CD4-positive, alpha-beta T cell treated with Interleukin-10 for 1 hour (primary cell): ENCODE measurements at places on chromosomes 11 and 22.

DNA sequence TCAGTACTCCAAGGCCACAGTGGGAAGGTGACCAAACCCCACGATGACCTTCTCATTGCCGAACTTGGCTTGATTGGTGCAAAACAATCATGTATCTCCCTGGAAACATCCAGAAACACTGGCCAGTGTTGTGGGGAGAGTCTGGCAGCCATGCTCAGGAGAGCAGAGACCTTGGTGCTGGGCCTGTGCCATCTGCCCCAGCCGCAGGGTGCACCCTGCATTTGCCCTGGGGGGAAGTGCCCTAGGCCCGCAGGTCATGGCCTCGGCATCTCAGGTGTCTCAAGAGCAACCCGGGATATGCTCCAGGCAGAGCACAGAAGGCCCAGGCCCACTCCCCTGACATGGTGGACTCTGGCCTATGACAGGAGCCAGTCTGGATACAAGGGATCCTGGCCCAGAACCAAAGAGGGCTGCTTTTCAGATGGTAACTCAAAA lies 23.7 kb downstream of the ARVCF start:
- no peak for DNase-seq

DNA sequence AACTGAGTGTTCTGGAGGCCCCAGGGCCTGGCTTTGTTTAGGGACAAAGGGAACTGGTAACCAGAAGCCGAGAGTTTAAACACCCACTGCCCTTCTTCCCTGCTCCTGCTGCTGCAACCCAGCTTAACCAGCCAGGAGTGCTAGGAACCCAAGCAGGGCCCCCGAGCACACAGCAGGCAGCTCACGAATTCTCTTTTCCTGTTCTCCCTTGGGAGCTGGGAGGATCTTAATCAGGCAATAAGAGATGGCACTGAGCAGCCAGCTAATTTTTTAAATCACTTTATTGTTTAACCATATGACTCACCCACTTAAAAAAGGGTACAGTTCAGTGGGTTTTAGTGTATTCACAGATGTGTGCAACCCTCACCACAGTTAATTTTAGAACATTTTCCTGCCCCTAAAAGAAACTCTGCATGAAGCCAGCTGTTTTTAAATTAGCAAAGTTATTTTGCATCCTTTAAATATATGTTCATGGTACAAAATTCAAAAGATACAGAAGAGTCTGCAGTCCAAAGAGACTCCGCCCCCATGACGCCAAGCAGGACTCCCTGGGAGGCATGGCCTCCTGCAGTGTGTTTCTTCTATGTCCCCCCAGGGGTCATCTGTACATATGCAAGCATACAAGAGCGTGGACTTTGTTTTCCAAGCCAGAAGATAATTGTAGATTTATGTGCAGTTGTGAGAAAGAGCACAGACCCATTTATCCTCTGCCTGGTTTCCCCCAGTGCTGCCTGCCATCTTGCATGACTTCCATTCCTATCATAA lies 18.9 kb upstream of the PPP6R3 start:
- DNase-seq: no peak

GRCh38 chr11:70895366-70895670 lies 357.1 kb downstream of the SHANK2 start:
- DNase-seq: no peak

DNA sequence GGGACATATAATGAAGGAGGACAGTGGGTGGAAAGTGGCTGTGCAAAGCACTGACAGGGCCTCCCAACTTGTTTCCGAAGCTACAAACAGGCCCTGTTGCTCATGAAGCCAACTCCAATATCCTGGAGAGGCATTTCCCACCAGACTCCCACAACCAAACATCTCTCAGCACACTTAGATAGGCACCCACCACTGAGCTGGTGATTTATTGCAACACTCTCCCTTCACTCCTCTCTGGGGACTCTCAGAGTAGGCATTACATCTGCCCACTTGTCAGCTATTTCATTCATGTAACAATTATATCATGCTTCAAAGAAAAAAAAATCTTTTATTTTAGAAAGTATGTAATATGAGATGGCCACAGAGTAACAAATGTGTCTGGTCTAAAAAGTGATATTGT lies 32.1 kb upstream of the PPP2R1B start:
- no peak for DNase-seq

DNA sequence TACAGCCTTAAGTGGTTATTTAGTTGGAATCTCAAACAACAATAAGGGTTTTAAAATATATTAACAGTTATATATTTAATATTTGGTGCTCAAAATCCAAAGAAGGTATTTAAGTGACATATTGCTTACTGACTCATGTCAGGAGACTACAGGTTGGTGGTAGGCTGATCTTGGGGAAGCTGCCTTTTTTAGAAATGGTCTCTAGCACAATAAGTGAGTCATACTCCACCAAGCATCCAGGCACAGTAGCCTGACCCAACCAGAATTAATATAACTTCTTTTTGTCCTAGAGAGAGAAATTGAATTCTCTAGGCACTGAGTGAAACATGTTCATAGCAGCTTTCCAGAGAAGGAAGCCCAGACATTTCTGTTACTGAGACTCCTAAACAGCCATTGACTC lies 868.5 kb upstream of the TENM4 start:
- DNase-seq: no peak

DNA sequence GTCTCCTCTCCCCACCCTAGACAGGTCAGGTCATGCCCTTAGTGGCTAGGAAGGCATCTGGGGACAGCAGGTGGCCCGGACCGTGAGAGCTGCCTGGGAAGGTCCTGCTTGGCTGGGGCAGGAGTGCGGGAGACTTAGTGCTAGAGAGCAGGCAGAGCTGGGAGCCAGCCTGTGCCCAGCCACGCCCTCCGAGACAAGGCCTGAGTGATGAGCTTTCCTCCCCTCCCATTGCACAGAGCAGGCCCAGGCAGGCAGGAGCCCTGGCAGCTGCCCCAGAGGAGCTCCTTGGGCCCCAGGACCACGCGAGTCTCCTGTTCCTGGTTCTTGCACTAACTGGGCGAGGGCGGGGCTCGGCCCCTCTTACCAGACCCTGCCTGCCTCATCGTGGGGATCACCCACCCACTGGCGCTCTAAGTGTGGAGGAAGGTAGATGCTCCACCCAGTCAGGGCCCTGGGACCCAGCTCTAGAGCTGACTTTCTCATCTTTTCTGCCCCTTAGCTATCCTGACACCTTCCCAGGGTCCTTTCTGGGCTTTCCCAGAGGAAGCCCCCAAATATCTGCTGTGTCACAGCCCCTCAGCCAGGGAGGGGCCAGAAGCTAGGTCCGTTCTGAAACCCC lies 44.9 kb downstream of the MACROD1 start:
- no peak for DNase-seq

DNA sequence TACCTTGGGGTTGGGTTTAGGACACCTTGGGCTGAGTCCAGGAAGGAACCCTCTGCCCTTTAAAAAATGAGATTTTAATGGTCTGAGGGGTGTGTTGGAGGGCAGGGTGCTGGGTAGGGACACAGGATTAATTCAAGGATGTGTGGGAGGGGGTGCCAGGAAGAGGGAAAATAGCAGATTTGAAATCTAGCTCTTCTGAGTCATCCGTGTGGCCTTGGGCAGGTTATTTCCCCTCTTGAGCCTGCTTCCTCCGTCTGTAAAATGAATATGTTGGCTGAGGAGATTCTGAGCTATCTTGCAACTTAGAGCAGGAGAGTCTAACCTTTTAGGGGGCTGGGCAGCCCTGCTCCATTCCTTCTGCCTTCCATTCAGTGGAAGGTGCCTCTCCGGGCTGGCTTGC lies 3.0 kb downstream of the TSPAN18 start:
- no peak for DNase-seq

GRCh38 chr22:47396105-47396504 lies 633.7 kb downstream of the TBC1D22A start:
- DNase-seq: no peak

DNA sequence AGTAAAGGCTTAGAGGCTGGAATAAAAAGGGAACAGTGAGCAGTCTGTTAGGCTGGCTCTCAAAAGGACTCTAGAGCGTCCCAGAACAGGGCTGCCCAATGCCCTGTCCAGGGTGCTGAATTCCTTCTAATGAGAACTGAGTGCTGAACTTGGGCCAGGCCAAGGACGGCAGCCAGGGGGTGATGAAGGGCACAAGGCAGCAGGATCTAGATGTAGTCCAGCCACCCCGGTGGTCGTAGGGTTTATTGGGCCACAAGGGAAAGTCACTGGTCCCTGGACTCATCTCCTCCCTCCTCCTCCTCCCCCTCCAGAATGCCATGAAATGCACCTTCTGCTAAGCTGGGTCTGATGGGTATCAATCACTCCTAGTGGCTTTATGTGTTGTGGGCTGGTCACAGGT lies 19.2 kb downstream of the NPTXR start:
- peak; percentile 28 for DNase-seq

- no peak for DNase-seq
These were observed 1225.5 kb downstream of the TBC1D22A start for GRCh38 chr22:47987885-47988515.

- peak; percentile 75 for DNase-seq
These were observed 17.3 kb downstream of the EPS8L2 start for GRCh38 chr11:723120-723883.

GRCh38 chr11:131372234-131372962 lies 2.0 kb downstream of the NTM start:
- DNase-seq: no peak

- DNase-seq: no peak
These were observed 18.5 kb upstream of the LRRC10B start for GRCh38 chr11:61489833-61490721.

GRCh38 chr22:26480611-26480932 lies 3.0 kb downstream of the HPS4 start:
- DNase-seq: no peak

DNA sequence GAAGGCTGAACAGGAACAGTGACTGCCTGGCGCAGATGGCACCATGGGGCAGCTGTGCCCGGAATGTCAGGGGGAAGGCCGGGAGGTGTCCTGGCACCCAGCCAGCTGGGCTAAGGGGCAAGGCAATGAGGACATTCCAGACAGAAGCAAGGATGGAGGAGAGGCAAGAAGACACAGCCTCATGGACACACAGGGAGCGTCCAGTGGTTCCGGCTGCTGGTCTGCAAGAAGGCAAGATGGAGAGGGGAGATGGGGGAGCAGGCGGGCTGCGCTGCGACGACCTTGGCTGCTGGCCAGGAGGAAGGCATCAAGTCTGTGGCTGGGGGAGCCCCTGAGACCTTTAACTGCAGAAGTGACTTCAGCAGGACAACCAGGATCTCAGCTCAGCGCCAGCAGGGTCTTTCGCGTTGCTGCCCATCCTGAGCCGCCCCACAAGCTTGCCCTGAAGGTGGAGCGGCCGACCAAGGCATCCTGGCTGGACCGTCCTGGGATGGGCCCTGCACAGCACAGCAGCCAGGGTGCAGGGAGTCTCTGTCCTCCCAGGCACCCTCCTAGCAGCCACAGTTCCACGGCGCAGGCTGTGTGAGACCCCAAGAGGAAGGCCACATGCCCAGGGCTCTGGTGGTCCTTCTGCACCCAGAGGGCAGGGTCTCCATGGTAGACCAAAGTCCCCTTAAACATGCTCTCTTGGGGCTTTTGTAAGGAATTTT lies 531.7 kb downstream of the BRD1 start:
- no peak for DNase-seq

- DNase-seq: no peak
These were observed 10.5 kb upstream of the NFAM1 start for GRCh38 chr22:42442748-42443147.
